ENCODE measurements at places on chromosomes 5 and 9.
A peak's percentile ranks its signal among the peaks of the same experiment; 100 is the strongest.

- DNase-seq, result no peak
These were observed 20.8 kb upstream of the CERCAM start for GRCh38 chr9:128399861-128400260.

GRCh38 chr9:134181648-134182034 lies 17.3 kb upstream of the RNU6ATAC start:
- peak; percentile 21 for DNase-seq

DNA sequence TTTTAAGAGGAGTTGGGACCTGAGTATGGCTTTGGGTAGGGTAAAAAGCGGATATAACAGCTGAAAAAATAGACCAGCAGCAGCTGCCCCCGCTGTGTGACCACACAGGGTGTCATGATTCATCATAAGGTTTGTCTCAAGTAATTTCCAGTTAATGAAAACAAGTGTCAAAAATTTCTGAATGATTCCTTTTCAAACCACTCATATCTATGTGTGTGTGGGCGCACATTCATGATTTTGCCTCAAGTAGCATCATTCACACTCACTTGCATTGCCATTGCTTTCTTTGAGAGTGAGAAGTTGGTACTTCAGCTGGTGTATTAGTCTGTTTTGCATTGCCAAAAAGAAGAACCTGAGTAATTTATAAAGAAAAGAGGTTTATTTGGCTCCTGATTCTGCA lies 12.1 kb upstream of the TNFAIP8 start:
- DNase-seq, result peak; percentile 63

DNA sequence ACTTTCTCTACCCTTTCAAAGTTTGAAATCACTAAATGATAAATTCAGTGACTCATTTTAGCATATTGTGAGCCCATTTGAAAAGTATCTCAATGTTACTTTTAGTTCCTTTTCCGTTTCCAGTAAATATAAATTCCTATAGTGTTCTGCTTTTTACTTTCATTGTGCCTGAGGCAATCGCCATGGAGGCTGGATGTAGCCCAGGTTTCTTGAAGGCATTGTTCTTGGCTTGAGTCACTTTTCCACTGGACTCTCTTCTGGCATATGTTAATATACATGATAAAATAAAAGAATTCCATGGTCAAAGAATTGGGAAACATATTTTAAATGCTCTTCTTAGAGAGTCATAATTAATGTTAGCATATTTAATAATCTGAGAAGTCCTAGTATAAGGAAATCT lies 327.0 kb downstream of the IZUMO3 start:
- no peak for DNase-seq

- DNase-seq, result peak; percentile 67
These were observed 2.3 kb downstream of the FAM221B start for GRCh38 chr9:35826071-35826701.

GRCh38 chr5:142857405-142857804 lies 87.2 kb downstream of the ARHGAP26 start:
- DNase-seq, result no peak
